Pulmonary artery endothelial cell (primary cell): ENCODE measurements at places on chromosomes 11 and 22. TPM values are rescaled to one million over a fixed set of nuclear protein-coding genes. Genes with fewer than 3 reads are reported as not detected.

Gene PAX6
- 0.07 TPM in 1 of 2 replicates, not detected in the other for total RNA-seq

DNA sequence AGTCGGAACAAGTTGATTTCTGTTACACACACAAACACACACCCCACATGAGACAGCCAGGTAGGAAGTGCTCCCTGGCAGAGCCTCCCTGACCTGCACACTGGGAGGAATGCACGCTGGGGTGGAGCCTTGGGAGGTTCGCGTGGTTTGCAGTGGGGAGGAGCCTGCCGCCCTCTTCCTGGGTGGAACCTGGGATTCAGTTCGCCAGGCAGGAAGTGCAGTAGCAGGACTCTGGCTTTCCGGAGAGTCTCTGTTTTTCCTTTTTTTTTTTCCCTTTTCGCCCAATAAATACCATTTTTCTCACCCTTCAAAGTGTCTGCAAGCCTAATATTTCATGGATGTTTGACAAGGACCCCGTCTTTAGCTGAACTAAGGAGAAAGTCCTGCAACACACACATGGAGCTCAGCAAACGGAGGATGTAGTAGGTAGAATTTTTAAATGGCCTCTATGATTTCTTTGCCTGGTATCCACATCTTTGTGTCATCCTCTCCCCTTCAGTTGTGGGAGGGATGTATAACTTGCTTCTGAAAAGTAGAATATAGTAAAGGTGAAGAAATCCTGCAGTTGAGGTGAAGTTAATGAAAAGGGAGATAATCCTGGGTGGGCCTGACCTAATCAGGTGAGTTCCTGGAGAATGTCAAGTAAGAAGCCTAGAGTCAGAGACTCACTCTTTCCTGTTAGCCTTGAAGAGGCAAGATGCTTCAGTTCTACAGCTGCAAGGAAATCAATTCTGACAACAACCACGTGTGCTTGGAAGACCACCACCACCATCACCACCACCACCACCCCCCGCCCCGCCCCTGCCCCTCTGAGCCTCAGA is 72.9 kb downstream of the PIWIL4 start:
- no peak for DNase-seq

DNA sequence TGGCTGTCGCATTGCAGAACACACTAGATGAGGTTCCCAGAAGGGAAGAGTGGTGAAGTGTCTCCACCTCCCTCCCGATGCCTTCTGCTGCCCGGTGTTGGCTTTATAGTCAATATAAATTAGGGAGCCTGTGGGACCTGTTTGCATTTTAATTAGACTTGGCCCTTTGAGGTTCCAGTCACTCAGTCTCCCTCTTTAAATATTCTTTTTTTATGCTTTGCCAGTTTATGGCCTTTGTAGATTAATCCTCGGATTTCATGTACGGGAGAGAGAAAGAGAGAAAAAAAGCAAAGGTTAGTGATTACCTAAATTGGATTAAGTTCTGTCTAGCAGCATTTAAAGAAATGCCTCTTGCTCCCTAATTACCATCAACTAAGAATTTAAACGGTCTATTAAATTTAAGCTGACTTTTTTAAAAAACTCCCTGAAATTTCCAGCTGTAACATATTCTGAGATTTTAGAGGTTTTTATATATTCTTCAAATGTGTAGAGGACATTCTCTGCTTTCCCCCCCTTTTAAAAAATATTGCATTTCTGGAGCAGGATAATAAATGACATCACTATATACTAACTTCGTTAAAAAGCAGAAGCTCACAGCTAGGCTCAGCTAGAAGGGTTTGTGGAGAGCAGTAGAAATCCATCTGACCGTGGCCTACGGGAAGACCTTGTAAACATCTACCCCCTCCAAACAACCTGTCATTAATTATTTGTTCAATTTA is 84.4 kb downstream of the PRR5L start:
- DNase-seq, result no peak

- peak; percentile 26 for DNase-seq
These were observed 192.7 kb downstream of the NAV2 start for GRCh38 chr11:19905280-19905853.
